Myocyte (in vitro differentiated cells): ENCODE measurements at places on chromosomes 16 and 17. TPM values are rescaled to one million over a fixed set of nuclear protein-coding genes. Genes with fewer than 3 reads are reported as not detected.

SMARCE1 gene
- 121 and 130 TPM in 2 replicates for total RNA-seq

CHST5 gene
- not detected in 2 replicates for total RNA-seq

ACSM2B gene
- total RNA-seq = not detected in 2 replicates

GRCh38 chr17:51374209-51374608 is 113.9 kb downstream of the UTP18 start:
- no peak for DNase-seq

- DNase-seq = peak; percentile 48
These were observed 9.1 kb downstream of the ASPHD1 start for GRCh38 chr16:29909391-29909790.

- peak; percentile 78 for DNase-seq
These were observed 69.9 kb upstream of the MSI2 start for GRCh38 chr17:57186226-57187019.

DNA sequence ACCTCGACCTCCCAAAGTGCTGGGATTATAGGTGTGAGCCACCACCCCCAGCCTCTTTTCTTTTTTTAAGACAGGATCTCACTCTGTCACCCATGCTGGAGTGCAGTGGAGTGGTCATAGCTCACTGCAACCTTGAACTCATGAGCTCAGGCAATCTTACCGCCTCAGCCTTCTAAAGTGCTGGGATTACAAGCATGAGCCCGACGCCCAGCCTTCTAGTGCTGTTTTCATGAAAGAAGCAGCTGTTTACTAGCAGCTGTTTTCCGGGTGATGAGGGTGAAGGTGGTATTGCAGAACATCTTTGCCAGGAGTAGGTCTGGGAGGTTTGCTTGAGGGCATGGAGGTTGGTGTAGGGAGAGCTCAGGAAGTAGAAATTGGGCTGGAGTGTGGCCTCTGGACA is 2.0 kb downstream of the ADCY7 start:
- DNase-seq = no peak
